ENCODE measurements at places on chromosomes 6 and 20.

DNA sequence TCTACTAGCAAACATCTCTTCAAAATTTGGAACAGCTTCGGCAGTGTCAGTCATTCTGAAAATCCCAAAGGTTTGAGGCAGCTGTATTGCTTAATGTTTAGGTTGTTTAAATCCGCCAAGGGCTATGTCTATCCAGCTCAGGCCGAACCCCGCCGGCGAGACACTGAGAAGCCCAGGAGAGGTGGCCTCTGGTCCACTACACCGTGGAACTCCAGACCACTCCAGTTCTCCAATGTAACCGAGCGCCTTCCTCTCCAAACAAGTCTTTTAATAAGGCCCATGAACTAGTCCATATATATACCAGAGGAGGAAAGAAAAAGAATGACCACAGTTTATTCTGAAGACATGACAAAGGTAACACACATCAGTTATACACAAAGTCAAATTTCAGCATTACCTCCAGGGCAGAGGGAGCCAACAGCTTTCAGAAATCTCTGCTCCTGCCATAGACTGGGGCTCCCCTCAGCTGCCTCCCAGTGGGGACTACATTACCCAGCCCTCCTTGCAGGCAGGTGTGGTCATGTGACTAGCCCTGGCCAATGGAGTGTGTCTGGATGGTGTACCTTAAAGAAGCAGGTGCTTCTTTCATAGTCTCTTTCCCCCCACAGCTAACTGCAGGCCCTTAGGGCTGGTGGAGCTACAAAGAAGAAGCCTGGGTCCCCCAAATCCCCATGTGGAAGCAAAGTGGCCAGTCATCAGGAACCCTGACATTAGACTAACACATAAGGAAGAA is at the start of gene RAMACL:
TSS of gene RAMACL (minus strand) at position 255 of the 733 bp plus-strand sequence. CDS start at position 54, 201 bp downstream.
- DNase-seq: peak; percentile 40

- no peak for DNase-seq
Measured at GRCh38 chr6:144478483-144478882, 193.3 kb downstream of the UTRN start.

DNA sequence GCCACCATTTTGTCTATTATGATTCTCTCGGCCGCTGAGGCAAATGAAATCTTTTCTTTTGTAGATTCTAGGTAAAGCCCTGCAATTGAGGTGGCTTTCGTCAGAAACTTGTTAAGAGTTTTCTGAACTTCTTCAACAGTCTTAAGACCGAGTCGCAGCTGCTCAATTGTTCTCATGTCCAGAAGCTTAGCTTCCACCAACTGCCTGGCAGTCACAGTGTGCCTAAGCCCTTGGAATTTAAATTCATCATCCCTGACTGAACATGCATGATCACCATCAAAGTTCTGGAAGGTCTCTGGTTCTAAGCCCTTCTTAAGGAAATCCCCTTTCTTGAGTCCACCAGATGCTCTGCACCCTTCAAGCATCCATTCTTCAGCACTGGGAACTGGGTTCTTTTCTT is 25.7 kb downstream of the DST start:
- DNase-seq: no peak

GRCh38 chr6:43624786-43625288 is 4.2 kb downstream of the GTPBP2 start:
- no peak for DNase-seq

- no peak for DNase-seq
Measured at GRCh38 chr6:130900913-130901312, 73.7 kb downstream of the SMLR1 start.

DNA sequence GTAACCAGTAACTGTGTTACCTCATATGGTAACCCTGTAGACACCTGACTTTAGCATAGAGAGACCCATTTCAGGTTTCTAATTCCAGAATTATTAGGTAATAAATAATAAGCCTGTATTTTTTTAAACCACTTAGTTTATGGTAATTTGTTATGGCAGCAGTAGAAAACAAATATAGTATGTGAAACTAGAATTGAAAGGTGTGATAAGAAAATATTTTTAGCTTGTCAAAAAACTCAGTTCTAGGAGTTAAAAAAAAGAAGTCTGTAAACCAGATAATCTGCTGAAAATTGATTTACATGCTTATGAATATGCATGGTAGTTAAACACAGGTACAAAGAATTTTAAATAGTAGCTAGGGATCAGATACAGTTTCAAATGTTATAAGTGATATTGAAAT is 695.0 kb upstream of the GJE1 start:
- no peak for DNase-seq

GRCh38 chr6:170176898-170177771 is 113.7 kb downstream of the DLL1 start:
- DNase-seq: no peak

GRCh38 chr20:44187054-44187771 is at the start of gene JPH2:
Gene JPH2 (minus strand): TSS chr20:44187188. CDS start chr20:44186705, 483 bp downstream.
- no peak for DNase-seq

DNA sequence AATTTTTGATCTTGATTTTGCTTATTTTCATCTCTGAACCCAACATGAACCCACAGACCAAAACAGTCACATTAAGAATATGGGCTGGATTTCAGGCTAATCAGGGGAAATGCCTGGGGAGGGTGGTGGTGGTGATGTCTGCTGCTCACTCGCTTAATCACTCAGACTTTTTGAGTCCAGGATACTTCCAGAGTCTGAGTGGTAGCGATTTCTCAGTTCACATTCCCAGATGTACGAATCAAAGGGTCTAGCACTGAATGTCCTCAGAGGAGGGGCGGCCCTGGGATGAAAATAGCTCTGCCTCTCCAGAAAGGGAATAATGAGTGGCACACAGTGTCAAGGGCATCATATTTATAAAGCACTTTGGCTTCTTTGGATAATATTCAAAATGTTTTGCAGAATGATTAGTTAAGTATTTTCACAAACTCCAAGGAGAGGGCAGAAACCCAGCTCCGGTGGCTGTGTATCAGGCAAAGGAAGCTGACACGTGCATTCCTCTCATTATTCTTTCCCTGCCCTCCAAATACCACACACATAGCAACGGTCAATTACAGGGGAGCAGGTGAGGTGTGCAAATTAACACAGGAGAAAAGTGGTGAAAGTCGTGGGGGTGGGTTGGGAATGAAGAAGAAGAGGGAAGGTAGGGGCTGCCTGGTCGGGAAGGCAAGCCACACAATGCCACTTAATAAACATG is 345.2 kb upstream of the RSPO3 start:
- DNase-seq: no peak

- no peak for DNase-seq
Measured at GRCh38 chr20:57610261-57610952, 9.8 kb downstream of the ZBP1 start.

DNA sequence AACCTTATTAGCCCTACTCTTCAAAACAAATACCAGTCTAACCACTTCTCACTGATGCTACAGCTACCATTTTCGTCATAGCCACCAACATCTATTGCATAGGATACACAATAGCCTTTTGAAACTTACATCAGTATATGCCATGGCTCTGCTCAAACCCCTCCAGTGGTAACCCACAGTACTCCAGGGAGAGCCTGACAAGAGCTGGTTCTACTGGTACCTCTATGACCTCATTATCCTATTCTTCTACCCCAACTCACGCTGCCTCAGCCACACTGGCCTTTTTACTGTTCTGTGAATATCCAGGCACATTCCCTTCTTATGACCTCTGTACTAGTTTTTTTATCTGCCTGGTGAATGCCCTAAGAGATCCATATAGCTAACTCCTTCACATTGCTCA is 157.6 kb downstream of the ARHGAP18 start:
- DNase-seq: no peak

- no peak for DNase-seq
Measured at GRCh38 chr6:18154507-18155149, at the start of gene TPMT. Gene TPMT (minus strand): TSS chr6:18155077. CDS start chr6:18149127, 5,950 bp downstream.

GRCh38 chr6:75481936-75482593 is 11.5 kb downstream of the FILIP1 start:
- DNase-seq: no peak

DNA sequence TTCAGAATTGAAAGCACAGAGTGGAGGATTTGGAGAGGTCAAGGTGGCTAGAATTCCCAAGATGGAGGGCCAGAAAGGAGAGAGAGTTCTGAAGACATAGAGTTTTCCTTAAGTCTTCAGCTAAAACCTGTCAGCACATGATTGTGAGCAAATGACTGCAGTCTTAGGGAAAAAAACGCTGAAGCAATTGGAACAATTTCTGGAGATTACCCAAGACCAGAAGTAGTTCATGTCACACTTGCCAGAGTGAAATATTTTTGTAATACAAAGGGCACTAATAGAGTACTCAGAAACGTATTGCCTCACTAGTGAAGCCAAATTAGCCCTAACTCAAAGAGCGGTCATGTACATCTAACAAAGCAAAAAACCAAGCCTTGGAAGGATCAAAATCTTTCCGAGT is 541.3 kb upstream of the MARCKS start:
- no peak for DNase-seq

- no peak for DNase-seq
Measured at GRCh38 chr6:110799189-110799588, 16.1 kb downstream of the CDK19 start.

DNA sequence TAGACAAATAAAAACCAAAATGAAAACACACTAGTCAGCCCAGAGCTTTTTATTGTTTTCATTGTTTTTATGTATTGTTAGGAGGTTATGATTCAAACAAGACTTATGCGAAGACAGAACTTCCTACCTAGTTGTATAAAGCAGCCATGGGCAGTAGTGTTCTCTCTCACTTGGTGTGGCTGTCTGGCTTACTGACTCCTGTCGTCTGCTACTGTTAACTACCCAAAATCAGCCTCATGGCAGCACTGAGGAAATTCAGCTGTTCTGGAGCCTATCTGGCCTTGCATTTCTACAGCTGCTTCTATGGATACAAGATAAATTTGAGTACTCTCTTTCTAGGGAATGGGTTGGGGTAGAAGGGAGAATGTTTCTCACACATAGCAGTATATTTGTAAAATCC is 20.4 kb downstream of the VTA1 start:
- no peak for DNase-seq

- peak; percentile 75 for DNase-seq
Measured at GRCh38 chr6:28981431-28981832, 23.7 kb downstream of the ZNF311 start.

- DNase-seq: no peak
Measured at GRCh38 chr6:63529498-63529897, 42.8 kb upstream of the LOC128125822 start.

GRCh38 chr6:118292558-118292957 is 255.5 kb upstream of the PLN start:
- no peak for DNase-seq

DNA sequence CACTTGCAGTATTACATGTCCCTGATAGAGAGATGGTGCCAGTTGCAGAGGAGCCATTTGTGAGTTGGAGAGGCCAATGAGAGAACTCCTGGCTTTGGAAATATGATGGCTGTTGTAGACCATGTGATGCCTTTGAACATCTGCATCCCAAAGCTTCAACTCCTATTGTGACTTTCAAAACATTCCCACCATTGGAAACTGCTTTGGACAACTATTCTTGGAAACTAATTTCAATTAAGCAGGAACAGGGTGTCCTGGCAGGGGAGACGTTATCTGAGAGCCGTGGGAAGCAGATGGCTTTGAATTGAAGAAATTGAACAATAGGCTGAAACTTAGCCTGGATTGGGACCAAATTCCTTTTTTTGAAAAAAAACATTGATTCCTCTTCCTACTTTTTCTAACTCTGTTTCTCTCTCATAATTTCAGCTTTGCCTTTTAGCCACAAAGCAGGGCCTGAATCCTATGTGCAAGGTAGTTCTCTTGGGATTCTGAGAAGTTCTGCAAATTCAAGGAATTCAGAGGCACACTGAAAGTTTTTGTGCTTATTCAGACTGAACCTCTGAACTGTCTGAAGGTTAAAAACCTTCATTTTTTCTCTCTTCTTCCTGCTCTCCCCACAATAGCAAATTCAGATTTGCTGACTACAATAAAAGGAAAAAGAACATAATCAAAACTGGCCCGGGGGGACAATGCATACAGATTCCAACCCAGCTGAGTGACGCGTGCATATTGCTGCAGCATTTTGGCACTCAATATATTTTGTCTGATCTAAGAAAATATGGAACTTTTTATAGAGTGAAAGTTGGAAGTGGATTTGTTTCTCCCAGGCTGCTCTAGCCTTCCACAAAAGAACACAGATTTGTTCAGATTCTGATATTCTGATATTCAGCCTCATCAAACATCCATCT is 720.4 kb upstream of the CHD6 start:
- no peak for DNase-seq

DNA sequence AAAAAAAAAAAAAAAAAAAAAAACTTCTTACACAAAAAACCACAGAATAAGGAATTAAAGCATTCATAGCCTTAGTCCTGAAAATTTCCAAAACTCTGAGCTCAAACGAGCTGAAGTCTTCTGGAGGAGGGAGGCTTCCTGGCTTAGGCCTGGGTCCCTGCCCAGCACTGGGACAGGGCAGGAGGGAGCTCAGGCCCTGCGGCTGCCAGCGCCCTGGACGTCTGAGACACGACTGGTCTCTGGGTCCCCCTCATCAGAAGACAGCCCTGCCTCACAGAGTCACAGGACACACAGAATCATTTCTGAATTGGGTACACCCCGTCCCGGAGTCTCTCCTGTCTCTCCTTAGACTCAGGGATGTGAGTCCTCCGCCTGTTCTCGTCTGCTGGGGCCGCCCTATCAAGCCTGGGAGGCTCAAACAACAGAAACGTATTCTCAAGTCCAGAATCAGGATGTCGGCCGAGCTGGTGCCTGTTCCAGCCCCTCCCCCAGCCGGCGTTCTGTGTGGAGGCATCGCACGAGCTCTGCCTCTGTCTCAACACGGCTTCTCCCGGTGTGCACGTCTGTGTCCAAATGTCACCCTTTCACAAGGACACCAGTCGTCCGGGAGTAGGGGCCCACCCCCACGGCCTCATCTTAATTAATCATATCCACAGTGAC is 39.4 kb downstream of the ZBTB46 start:
- no peak for DNase-seq

DNA sequence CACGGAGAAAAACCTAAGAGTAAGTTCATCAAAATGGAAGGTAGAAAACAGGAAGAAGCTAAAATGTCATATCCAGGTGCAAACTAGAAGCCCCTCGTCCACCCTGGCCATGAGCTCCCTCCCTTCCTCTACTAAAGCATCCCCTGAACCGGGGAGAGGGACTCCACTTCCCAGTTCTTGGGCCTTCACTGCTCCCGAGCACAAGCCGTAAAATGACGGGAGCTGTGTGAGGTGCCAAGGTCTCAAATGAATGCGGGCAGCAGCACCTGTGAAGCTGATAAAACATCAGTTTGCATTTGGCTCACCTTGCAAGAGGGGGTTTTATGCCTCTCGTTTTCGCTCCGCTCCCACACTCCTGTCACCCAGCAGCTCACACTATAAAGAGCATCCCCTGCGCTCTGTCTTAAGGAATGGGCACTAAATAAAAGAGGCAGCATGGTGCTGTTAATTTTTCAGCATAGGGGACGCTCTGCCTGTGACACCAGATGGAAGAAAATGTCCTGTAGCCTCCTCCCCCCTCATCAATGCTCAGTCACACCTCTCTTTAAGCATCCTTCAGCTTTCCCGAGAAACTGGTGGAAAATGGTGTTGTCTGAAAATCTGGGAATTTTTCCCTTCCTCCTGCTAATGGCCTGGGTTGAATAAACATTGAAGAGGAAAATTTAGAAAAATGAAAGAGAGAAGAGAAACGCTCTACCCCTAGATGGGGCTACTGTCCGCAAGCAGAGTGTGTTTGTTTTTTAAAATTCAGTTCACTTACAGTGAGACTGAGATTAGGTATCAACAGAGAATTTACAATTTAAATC is 563.0 kb upstream of the AGPAT4 start:
- no peak for DNase-seq

Measured in CD4-positive, alpha-beta T cell (primary cell).